ENCODE measurements at places on chromosomes 12 and 14.
A peak's percentile ranks its signal among the peaks of the same experiment; 100 is the strongest.

DNA sequence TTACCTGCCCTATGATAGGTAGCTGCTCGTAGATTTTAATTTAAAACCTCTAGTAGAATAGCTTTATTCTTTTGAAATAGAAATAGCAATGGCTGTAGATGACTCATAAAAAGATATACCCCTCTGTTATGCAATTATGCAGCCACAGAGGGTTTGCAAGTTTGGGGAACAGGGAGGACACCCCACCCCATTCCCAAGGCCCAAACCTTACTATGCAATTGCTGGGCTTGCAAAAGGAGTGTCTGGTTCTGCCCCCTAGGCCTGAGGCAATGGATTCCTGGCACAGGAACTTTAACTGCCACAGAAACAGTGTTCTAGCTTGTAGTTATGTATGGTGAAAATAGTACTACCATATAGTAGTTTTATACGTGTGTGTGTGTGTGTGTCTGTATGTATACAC is 403.3 kb downstream of the ADAMTS20 start:
- DNase-seq: no peak

DNA sequence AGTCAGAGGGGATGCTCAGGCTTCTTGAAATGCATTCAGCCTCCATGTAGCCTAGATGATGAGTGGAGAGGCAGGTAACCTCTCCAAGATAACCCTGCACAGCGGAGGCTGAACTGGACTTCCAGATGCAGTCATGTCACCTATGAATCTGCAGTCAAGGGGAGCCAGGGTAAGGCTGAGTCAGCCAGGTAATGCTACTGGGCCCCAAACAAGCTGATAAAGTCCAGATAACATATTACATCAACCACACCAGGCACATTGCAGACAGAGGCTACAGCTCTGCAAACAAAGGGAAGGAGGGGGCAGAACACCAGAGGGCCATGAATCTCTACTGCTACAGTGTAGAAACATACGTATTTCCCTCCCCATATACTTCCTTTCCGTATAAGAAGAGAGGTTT is 14.0 kb downstream of the RNASE9 start:
- DNase-seq: no peak

GRCh38 chr12:116263844-116264243 is 13.6 kb downstream of the MED13L start:
- no peak for DNase-seq

GRCh38 chr14:92144708-92145107 is 22.9 kb downstream of the CPSF2 start:
- DNase-seq: no peak

DNA sequence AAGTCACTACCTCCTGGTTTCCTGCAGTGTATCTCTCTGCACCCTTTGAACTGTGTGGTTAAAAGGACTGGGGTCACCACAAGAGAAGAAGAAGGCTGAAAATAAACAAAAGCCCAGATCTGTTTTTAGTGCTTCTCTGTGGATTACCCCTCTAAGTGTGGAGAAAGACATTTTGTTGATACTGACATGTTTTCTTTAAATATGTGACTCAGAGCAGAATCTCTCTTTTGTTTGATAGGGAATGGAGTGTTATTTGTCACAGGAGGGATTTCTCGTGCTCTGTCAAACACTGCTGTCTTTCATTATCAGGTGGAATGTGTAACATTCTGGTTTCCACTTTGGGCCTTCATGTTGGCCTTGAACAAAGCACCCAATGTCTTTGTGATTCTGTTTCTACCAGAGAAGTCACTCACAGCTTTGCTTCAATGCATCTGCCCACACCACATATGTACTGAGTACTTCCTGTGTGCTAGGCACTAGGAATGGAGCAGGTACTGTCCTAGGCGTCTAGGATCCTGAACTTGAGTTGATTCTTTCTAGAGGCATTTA is 82.1 kb downstream of the PLXNC1 start:
- DNase-seq: no peak

- DNase-seq: no peak
Observed at GRCh38 chr14:74649673-74650072, 37.6 kb upstream of the LTBP2 start.

GRCh38 chr14:54501480-54501879 is 8.2 kb upstream of the CGRRF1 start:
- DNase-seq: no peak

DNA sequence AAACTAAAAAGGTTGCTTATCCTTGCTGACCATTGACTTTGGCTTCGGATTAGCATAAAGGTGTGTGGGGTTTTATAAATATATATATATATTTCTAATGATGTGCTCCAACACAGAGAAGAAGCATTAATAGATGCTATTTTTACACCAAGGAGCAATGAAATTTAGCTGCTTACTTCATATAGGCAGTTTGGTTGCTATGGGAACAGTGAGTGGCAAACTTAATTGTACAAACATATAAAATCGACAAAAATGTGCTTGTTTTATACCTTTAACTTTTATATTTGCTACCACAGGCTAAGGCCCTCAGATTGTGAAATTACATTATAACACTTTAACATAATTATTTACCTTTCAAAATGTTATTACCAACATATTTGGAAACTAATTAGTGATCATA is 303.4 kb downstream of the SEC23A start:
- no peak for DNase-seq

GRCh38 chr14:105742531-105742848 is 216.1 kb downstream of the TMEM121 start:
- DNase-seq: no peak

GRCh38 chr12:11730299-11731041 is 81.0 kb downstream of the ETV6 start:
- no peak for DNase-seq

- DNase-seq: no peak
Observed at GRCh38 chr14:97618917-97619690, 821.9 kb downstream of the VRK1 start.

DNA sequence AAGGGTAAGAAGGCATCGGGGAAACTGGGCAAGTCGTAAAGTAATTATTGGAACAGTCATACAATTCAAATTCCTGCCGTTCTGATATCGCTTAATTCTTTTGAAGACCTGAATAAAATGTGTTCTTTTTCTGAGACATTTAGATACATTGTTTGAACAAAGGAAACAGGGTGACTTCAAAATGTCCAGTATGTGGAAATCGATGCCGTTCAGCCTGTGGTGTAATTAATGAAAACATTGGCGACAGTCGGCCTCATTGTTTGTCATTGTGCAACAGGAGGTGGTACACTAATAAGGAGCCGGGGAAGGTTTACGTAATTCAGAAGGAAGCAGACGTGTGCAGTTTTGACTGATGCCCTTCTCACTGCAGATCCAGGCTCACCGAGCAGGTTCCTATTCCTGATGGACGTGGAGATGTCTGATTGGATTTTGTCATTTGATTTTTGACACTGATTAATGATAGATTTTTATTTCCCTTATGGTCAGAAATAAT is 92.7 kb downstream of the BORCS5 start:
- DNase-seq: no peak

GRCh38 chr14:76997257-76997970 is 31.1 kb downstream of the IRF2BPL start:
- DNase-seq: no peak

DNA sequence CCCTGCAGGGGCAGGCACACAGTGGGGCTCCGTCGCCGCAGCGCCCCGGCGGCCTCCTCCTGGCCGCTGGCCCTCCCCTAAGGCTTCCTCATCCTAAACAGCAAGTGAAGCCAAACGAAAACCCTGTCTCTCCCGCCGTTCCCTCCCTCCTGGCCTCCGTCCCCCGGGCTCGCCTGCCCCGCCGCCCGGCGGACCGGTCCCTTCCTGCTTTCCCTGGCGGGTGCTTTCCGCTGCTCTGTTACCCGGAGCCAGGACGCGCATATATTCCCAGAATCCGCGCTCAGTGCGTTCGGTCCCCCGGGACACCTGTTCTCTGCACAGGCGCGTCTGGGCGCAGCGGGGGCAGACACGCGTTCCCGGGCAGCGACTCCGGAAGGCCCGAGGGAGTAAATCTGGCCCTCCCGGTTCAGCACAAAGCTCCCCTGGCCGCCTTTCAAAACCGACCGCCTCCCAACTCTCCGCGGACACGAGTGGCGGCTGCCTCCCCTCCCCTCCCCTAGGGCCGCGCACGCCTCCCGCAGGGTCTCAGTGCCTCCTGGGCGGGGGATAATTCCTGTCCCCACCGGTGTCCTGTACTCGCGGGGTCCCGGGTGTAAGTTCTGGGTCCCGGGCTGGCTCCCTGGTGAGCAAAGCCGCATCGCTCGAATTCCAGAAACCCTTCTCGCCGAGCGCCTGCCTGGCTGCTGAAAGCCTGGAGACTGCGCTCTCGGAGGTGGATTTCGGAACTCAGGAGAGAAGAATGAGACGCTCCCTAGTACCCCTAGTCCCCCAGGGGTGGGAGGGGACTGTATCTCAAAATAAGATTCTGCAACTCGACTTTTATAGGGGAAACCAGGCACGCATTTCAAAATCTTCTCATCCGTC is 21.4 kb upstream of the CEP170B start:
- no peak for DNase-seq

DNA sequence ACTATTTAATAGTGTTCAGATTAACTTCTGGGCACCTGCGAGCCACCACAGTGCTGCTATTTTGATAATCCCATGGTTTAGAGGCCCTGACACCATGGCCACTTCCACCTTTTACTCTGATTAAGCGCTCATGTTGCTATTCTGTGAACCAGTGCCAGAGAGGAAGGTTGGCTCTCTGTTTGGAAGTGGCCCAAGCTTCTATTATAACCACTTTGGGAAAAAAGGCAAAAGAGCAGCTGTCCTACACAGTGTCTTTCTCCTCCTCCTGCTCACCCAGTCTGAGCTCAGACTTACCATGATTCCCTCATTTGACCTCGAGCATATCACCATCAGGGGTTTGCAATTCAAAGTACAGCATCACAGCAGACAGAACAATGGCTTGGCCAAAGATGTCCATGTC is 23.3 kb downstream of the DYRK2 start:
- DNase-seq: no peak

DNA sequence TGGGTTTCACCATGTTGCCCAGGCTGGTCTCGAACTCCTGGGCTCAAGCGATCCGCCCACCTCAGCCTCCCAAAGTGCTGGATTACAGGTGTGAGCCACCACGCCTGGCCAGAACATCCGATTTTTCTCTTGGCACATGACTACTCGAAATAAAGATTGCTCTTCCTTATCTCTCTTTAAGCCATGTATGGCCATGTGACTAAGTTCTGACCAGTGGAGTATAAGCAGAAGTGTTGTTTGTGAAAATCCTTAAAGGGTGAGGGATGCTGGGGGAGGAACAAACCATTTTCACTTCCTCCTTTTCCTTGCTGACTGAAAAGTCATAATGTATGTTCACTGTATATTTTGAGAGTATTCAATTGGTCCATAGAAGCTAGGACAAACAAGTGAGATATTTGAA is 50.7 kb upstream of the ATF7IP start:
- no peak for DNase-seq

- no peak for DNase-seq
Observed at GRCh38 chr14:59503256-59503655, 18.9 kb downstream of the JKAMP start.

DNA sequence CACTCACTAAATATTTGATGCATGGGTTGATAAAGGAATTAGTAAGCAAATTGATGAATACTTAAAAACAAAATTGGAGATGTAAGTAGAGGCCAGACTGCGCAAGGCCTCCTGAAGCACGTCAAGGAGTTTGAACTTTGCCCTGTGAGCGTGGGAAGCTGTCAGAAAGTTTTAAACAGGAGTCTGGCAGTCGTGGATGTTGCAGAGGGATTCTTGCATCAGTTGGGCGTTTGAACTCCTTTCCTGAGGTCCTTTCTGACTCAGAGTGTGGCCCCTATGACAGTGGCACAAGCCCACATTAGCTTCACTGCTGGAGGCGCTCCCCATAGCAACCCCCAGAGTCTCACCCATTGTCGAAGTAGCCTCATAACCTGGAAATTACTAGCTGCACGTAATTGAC is 17.9 kb upstream of the IL22 start:
- DNase-seq: no peak

GRCh38 chr14:99564256-99564925 is 39.6 kb downstream of the CCDC85C start:
- DNase-seq: peak; percentile 23

- no peak for DNase-seq
Observed at GRCh38 chr14:100302616-100303015, 3.6 kb downstream of the SLC25A29 start.

DNA sequence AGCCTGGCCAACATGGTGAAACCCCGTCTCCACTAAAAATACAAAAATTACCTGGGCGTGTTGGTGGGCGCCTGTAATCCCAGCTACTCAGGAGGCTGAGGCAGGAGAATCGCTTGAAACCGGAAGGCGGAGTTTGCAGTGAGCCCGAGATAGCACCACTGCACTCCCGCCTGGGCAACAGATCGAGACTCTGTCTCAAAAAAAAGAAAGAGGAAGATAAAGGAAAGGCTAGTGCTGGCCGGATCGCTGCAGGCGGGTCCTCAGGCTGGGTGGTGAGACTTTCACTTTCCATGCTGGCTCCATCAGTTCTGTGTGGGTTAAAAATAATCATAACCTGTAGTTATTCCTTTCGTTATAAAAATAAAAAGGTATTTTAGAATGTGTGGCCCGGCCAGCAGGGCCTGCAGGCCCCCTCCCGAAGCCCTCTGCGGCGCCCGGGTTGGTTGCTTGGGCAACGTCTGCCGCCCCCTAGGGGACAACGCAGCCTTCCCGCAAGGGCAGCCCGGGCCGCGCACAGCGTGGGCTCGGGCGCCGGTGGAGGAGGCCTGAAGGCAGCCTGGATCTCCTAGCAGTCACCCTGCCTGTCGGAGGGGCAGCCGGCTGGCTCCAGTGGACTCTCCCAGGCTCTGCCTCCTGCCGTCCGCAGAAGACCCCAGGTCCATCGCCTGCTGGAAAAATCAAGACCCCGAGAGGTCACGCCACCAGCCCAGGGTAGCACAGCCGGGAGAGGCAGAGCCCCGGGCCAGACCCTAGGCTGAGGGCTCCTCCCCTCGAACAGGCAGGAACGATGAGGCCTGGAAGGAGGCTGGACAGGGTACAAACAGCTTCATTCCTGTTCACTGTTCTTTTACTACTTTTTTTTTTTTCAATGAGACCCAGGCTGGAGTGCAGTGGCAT is 5.0 kb upstream of the SLC25A47 start:
- no peak for DNase-seq

- DNase-seq: peak; percentile 36
Observed at GRCh38 chr12:99498756-99499155, 148.8 kb upstream of the GARIN6 start.

DNA sequence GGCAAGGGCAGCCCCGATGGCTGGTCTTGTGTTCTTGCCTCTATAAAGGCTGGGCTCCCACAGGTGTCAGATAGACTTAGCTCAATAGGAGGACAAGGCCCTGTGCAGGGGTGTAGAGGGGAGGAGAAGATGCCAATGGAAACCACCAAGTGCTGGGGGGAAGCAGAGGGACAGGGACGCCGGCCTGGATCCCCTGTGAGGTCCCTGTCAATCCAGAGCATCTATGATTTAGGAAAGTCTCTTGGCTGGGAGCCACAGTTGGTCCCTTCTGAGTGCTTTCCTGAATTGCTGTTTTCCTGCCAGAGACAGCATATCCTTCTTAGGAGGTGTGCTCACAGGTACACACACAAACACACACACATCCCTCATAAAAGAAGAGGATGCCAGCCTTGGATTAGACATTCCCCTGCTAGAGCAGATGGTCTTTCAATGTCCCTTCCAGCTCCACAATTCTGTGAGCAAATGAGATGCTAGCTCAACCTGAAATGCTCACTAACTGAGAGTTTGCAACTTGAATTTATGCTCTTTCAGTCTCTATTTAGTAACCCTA is 62.7 kb downstream of the TTC7B start:
- DNase-seq: no peak

GRCh38 chr12:71214511-71215285 is 56.9 kb upstream of the TSPAN8 start:
- DNase-seq: no peak
